ENCODE measurements at places on chromosomes 2 and 18.

GRCh38 chr2:99695130-99695943 lies 205.5 kb upstream of the REV1 start:
- DNase-seq = no peak

DNA sequence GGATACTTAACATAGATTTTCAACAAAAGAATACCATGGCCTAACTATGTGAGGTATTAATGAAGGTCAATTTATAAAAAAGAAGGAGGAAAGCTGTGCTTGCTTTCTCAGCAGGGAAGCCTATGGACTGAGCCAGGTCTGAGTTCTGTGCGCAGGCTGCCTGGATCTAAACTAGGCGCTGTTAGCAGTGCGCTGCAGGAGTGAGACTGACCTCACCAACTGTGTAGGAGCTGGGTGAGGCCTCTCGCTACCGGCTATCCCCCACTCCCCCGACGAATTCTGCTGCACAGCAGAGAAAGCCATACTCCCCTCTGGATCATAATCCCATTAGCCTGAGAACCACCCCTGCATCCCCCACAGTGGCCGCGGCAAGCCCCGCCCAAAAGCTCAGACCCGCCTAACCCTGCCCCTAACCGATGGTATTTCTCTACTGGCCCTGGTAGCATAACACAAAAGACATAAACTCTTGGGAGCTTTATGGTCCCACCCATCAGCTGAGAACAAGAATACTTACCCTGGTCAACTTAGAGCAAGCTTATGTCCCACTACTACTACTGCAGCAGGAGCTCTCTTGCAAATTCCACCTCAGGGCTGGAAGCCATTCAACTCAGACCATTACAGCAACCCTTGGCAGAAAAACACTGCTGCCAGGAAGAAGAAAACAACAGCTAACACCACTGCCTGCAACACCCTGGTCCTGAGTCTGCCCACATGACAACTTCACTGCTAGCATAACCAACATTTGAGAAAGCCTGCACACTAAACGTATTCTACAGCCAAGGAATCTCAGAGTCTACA lies 28.0 kb downstream of the SULT1C2 start:
- no peak for DNase-seq

GRCh38 chr2:113034016-113034415 lies 18.7 kb downstream of the IL36B start:
- no peak for DNase-seq

- DNase-seq = no peak
Observed at GRCh38 chr2:234181121-234181520, 130.6 kb downstream of the SPP2 start.

DNA sequence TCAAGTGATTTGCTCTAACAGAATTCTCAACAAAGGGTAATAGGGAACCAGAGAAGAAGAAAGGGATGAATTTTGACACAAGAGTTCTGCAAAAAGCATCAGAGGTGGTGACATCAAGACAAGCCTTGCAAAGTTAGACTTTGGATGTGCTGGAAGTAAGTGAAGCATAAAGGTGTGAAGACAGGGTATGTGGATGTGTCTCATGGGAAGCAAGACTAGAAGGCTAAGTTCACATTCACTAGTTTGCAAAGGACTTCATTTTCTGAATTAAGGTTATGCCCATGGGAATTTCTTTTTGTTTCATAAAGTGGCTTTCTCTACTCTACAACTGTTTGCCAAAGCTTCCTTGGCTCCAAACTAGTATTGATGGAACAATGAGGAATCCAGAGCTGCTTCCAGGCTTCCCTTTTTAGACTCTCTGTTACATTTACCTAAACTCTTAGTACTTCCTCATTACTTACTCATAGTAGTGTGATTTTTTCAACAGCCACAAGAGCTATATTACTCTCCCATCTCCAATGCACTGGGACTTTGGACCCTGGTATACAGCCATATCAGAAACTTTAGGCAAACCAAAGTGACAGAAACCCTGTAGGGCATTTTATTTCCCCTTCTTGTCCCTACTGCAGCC lies 21.1 kb upstream of the IHH start:
- DNase-seq = no peak

DNA sequence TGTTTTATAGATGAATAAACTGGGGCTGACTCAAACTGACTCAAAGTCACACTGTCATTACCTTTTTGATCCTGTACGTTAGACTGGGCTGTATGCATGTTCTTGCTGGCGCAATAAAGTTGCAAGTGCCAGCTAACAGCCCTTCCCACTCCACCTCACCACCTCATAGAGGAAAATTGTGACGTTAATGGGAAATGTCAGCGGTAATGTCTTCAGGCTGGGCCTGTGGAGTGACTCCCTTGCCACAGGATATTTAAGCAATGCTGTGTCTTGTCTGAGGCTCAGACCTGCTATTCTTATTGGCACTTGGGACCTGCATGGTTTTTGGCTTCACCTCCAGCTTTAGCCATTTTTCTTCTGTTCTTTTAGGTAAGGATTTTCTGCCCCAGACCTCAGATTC lies 25.2 kb upstream of the CASP10 start:
- DNase-seq = no peak

GRCh38 chr2:72157871-72158771 lies 10.5 kb upstream of the CYP26B1 start:
- no peak for DNase-seq

DNA sequence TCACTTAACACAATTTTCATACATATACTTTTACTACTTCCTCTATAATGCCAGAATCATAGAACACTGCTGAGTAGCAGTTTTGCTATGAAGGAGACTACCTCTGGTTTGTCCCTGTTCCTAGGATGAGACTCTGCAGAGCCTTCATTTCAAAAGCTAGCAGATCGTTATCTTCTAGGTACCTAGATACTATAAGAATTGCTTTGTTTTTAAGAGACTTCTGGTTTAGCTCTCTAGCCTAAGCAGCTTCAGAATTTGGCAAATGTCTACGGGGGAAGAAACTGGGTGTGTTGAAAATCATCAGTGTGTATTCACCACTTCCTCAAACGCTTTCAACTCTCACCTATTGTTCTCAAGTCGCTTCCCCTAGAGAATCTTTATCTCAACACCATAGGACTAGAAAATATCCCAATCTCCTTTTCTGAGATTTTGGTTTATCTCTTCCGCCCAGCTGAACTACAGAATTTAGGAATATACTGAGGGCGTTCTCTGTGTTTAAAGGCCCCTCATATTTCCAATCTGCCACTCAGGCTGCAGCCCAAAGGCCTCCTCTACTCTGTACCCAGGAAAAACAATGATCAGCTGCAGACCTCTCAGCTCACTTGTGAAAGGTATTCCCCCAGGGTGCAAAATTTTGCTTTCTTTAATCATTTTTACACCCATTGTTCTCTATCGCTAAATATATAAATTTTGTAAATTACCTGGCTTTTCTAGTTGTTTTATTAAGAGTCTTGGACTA lies 28.7 kb downstream of the SMAD2 start:
- DNase-seq = peak; percentile 44

DNA sequence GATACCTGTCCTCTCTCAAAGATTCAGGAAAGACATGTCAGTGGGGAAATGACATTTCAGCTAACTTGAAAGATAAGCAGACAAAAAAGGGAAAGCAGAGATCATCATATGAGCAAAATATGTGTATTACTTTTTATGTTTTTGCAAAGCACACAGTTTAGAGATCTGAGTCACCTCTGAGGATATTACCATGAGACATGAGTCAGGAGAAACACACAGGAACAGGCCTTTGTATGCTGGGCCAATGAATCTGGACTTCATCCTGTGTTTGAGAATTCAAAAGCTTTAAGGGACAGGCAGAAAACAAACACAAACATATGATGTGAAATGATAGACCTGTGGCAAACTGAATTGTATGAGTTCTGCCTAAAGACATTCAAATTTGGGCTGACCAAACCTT lies 306.0 kb upstream of the EPC2 start:
- DNase-seq = no peak

DNA sequence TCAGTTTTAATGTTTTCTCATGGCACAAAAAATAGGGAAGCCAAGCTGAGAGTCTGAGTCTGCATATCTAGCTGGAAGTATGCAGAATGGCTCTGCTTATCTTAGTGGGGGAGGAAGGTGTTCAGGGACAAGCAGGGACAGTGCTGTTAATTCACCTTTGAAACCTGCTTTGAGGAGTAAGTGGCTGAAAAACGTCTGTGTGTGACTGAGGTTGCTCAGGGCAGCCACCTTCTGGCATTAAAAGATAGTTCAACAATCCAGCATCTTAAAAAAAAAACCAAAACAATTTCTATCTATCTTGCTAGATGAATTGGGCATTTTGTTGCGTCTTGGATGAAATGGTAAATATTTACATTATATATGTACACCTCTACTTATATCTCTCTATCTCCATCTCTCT lies 2.0 kb upstream of the TRPM8 start:
- DNase-seq = no peak

- DNase-seq = no peak
Observed at GRCh38 chr2:237623428-237624403, 3.7 kb upstream of the LRRFIP1 start.

- DNase-seq = no peak
Observed at GRCh38 chr2:7771781-7772180, 854.6 kb downstream of the RNF144A start.

DNA sequence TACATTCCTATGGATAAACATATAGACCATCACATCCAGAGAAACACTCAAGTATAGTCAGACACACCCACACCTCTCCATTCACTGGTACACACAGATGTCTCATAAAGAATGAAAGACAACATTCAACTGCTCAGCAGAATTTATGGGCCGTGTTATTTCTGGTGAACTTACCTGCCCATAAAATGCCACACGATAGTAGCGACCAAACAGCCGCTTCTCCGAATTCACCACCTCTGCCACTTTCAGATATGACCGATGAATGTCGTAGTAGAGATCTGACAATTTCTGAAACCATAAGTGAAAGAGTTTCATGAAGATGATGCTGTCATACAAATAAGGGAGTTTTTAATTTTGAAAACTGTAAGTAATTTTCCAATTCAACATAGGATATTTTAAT lies 70.7 kb upstream of the CCDC195 start:
- no peak for DNase-seq

GRCh38 chr2:237859533-237860272 lies at the start of gene RAMP1:
Gene RAMP1, plus strand, starts transcription at chr2:237859623. Its CDS starts 53 bp downstream, at chr2:237859676.
- no peak for DNase-seq

- DNase-seq = peak; percentile 85
Observed at GRCh38 chr18:49814147-49814499, 790 bp upstream of the ACAA2 start.

Measured in CD4-positive, alpha-beta T cell treated with Interleukin-2 at 100 ng/mL for 4 hours (primary cell).